ENCODE measurements at places on chromosomes 6 and 20.

DNA sequence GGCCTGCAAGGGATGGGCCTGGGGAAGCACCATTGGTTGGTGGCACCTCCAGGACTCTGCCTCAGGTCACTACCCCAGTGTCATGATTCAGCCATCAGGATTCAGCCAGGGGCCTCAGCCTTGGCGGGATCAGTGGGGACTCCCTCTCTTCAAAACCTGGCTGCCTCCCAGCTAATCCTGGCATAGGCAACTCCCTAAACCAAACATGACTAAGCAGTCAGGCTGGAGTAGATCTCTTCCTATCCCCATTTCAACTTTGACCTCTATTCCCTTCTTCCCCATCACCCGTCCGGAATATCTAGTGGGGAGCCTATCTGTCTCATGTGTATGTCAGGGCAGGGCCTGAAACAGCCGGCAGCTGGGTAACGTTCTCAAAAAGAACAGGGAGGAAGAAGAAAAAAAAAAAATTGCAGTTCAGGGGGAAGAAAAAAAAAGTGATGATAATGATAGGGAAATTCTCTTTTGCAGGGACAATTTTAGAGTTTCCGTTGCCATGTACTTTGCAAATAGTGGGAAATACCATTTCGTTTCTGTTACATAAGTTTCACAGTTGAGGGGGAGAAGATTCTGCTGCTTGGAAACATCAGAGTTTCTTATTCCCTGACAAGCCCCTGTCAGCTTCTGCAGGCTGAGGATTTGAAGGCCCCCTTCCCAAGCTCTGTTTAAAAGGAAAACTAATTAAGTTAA, 4.1 kb upstream of the PREX1 start:
- no peak for DNase-seq

DNA sequence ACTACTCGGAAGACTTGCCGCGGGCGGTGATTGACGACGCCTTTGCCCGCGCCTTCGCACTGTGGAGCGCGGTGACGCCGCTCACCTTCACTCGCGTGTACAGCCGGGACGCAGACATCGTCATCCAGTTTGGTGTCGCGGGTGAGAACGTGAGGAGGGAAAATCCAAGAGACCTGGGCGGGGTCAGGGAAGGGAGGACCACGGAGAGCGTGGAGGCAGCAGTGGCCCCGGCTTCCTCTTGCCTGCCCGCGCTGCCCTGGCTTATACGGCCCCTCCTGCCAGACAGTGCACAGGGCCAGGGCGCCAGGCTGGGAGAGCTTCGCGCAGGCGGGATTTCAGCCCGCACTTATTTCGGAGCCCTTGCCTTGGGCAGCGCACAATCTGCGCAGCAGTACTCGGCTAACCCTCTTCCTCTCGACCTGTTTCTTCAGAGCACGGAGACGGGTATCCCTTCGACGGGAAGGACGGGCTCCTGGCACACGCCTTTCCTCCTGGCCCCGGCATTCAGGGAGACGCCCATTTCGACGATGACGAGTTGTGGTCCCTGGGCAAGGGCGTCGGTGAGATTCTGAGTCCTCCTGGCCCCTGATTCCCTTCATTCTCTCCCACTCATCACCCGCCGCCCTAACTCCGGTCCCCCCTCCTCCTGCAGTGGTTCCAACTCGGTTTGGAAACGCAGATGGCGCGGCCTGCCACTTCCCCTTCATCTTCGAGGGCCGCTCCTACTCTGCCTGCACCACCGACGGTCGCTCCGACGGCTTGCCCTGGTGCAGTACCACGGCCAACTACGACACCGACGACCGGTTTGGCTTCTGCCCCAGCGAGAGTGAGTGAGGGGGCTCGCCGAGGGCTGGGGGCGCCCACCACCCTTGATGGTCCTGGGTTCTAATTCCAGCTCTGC, 2.0 kb downstream of the MMP9 start:
- DNase-seq: peak; percentile 23

DNA sequence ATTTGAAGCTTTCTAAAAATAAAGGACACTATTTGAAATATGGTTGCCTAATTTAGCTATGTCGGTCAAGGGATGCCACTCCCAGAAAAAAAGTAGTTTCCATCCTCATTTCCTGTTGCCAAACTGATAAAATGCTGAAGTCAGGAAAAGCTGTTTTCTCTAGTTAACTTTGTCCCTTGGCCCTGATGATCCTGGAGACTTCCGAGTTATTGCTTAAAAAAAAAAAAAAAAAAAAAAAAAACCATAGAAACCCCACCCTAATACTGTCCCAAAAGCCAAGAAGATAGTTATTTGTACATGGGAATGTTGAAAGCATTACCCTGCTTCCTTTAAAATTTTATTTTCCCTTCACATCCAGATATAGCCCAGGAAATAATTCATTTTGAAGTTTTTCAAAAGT, 236.7 kb downstream of the SOD2 start:
- no peak for DNase-seq

GRCh38 chr6:12458558-12458957, 168.4 kb downstream of the EDN1 start:
- DNase-seq: no peak

DNA sequence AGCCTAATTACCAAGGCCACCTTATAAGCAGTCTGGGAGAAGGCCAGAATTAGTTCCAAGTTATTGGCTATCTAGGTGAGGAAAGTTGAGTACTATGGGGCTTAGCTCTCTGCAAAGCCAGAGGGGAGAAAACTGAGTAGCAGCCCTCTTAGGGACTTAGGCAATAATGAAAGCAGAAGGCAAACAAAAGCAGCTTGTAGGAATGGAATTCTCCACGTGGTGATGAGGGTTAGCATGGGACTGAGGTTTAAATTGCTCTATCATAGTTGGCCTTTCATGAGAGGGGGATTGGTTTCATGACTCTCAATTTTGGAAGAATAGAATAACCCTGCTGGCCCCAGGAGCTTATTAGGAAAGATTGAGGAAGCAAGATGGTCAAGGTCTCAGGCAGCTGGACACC, 7.0 kb upstream of the UBE2J1 start:
- no peak for DNase-seq

GRCh38 chr6:110410511-110410910, 4.9 kb downstream of the DDO start:
- DNase-seq: no peak

DNA sequence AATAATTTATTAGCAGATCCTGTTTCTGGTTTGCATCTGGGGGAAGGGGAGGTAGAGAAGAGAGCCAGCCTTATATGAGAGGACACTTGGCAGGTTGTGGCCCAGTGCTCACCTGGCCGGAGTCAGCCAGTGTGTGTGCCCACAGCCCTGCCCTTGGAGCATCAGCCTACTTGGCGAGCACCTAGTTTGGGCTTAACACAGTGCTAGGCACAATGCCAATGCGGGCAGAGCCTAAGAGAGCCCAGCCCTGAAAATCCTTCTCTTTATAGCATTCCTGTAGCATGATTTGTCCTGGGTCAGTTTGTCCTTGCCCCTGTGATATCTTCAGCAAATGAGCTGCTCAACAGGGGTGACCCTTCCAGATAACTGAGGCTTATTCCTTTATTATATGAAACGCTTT, 73.0 kb downstream of the SLX4IP start:
- no peak for DNase-seq

DNA sequence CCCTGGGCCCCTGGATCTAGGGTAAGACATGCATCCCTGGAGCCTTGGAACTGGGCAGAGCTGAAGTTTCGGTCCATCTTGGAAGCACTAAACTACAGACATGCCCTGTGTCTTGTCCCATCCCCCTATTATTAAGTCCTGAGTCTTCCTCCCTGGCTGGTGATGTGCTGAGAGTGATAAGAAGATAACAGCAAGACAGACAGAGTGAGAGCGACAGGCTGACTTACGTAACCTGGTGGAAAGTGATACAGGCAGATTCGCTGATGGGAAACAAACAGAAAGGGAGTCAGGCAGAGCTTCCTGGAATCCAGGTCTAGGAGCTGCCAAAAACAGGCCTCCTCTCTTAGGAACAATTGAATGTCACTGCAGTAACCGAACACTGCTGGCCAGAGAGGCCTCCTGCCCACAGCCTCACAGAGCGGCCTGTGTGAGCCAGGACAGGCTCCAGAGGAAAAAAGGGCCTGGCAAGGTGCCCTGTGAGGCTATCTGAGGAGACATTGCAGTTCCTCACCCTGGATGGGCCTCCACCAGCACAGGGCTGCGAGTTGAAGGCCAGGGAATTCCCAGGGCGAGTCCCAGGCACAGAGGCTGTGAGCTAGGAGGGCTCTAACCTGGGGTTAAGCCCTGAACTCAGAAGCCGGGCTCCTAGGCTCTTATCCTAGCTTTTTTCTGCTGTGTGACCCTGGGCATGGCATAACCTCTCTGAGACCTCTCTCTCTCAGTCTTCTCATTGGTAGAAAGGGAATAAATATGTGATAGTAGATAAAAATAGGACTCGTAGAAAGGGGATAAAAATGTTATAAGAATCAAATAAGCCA, 34.2 kb upstream of the B4GALT5 start:
- DNase-seq: no peak

- no peak for DNase-seq
These were observed 26.3 kb downstream of the PRDM1 start for GRCh38 chr6:106112433-106112832.

- no peak for DNase-seq
These were observed 12.9 kb upstream of the WTAP start for GRCh38 chr6:159714404-159714803.

- DNase-seq: no peak
These were observed 542.3 kb upstream of the JARID2 start for GRCh38 chr6:14703586-14703985.

DNA sequence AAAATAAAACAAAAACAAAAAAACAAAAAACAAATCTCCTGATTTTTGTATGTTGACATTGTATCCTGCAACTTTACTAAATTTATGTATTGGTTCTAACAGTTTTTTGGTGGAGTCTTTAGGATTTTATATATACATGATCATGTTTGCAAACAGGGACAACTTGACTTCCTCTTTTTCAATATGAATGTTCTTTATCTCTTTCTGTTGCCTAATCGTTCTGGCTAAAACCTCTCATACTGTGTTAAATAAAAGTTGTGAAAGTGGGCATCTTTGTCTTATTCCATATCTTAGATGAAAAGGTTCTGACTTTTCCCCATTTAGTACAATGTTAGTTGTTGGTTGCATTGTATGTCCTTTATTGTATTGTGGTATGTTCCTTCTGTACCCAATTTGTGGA, 261.7 kb upstream of the NOX3 start:
- DNase-seq: no peak

Measured in activated T-helper 1 cell treated with Interleukin-2 at 50 U/mL for 16 hours (primary cell).